Chondrocyte (in vitro differentiated cells): ENCODE measurements at places on chromosomes 4 and X. TPM values are rescaled to one million over a fixed set of nuclear protein-coding genes. Genes with fewer than 3 reads are reported as not detected.

MFAP3L gene
- total RNA-seq, result 6.8 to 19.4 TPM (median 13.1 TPM) in 3 replicates

DGKK gene
- total RNA-seq, result not detected in 3 replicates

AR gene
- 3.3 to 4.2 TPM (median 4.0 TPM) in 3 replicates for total RNA-seq

POLN gene
- 3.8 to 9.1 TPM (median 5.5 TPM) in 3 replicates for total RNA-seq

PPEF1 gene
- total RNA-seq, result 0.33 to 2.2 TPM (median 0.57 TPM) in 3 replicates

FBXL5 gene
- 54.4 to 110 TPM (median 56.9 TPM) in 3 replicates for total RNA-seq

NR0B1 gene
- not detected in 3 replicates for total RNA-seq

ENOPH1 gene
- total RNA-seq, result 32.2 to 33.6 TPM (median 33.1 TPM) in 3 replicates

S100P gene
- 0.95 to 1.1 TPM in 2 of 3 replicates, not detected in the other for total RNA-seq

HDAC8 gene
- 22.2 to 35.1 TPM (median 23.0 TPM) in 3 replicates for total RNA-seq

HTN3 gene
- not detected in 3 replicates for total RNA-seq

UBA1 gene
- total RNA-seq, result 299 to 312 TPM (median 311 TPM) in 3 replicates

OTC gene
- not detected in 3 replicates for total RNA-seq

FAM184B gene
- total RNA-seq, result 0.02 TPM in 1 of 3 replicates, not detected in the others

AMOT gene
- 7.1 to 9.5 TPM (median 7.9 TPM) in 3 replicates for total RNA-seq

ADH7 gene
- total RNA-seq, result not detected in 3 replicates

SH2D1A gene
- 0.82 TPM in 1 of 3 replicates, not detected in the others for total RNA-seq

DNA sequence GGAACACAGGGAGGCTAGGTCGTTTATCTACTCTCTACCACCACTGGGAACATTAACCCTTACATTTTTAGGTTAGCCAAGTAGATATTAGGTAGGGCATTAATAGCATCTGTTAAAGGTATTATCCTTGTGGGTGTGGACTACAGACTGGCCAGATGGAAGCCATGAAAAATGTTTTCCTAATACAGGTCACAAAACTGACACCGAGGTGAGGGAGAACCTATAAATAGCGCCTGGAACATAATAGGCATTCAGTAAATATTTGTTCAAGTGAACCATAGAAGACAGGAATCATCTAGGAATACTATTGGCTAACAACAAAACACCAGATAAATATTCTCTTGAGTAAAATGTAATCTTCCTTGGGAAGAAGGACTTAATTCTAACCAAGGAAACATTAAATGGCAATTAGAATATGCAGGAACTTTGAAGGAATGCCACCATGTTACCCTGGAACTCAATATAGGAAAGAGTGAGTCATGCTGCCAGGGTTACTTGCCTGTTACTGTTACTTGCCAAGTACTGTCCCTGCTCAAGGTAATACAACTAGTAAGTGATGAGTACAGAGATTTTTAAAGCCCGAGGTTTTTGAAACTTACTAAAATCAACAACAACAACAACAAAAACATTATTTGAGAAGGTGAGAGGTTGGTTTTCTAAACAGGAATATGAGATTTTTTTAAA lies 79.0 kb downstream of the SOX3 start:
- DNase-seq, result no peak

GRCh38 chr4:17814140-17814539 lies 3.4 kb downstream of the NCAPG start:
- DNase-seq, result no peak

- DNase-seq, result no peak
Measured at GRCh38 chr4:183770906-183771305, 111.8 kb downstream of the TRAPPC11 start.

- DNase-seq, result no peak
Measured at GRCh38 chr4:3730422-3731190, 35.6 kb upstream of the ADRA2C start.

- DNase-seq, result no peak
Measured at GRCh38 chr4:15920723-15921591, 17.6 kb downstream of the FGFBP1 start.

DNA sequence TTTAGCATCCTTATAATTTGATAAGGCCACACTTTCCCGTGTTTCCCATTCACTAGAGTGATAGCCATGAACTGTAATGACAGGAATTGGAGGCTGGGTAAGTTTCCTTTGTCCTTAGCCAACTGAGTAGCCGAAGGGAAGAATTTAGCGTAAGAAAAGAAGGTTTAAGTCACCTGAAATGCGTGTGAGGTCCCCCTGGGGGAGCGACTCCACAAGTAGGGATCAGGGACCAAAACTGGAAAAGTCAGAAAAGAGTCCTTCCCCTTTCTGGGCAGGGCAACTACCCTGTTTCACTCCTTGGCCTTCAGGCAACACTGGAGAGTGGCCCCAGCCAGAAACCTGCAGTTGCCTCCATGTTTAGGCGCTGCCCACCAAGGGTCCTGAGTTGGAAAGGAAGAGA lies 81.6 kb upstream of the MED14 start:
- DNase-seq, result no peak

- DNase-seq, result no peak
Measured at GRCh38 chr4:30856795-30857564, 136.8 kb downstream of the PCDH7 start.

GRCh38 chr4:137896221-137896737 lies 345.9 kb downstream of the SLC7A11 start:
- no peak for DNase-seq

DNA sequence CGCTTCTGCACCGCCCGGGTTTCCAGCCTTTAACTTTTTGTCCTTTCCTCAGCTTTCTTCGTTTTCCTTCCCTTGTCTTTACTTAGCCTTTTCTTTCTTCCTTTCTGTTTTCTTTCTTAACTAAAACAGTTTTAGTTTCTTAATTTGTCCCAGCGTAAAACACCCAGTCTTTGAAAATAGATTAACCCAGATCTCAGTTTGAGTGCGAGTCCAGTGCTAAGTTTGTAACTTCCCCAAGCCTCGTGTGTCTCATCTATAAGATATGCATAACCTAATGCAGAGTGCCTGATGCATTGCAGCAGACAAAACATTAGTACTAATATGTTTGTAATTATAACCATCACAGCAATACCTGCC lies 460 bp upstream of the GEMIN8 start:
- no peak for DNase-seq

DNA sequence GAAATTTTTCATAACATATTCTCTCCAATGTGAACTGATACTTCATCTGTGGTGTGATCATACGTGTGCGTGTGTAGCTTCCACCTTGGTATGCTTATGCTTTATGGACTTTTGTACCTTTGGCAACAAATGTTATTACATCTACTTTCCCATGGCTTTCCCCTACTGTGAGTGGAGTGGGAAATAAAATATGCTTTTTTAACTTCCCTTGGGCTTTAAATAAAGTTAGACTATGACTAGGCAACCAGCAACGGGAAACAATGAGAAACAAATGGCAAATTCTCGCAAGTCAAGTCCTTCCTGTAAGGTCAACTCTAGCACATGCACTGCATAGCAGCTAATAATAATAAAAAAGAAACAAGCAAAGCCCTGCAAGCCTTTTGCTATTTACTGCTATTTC lies 205.0 kb upstream of the PDE5A start:
- no peak for DNase-seq

DNA sequence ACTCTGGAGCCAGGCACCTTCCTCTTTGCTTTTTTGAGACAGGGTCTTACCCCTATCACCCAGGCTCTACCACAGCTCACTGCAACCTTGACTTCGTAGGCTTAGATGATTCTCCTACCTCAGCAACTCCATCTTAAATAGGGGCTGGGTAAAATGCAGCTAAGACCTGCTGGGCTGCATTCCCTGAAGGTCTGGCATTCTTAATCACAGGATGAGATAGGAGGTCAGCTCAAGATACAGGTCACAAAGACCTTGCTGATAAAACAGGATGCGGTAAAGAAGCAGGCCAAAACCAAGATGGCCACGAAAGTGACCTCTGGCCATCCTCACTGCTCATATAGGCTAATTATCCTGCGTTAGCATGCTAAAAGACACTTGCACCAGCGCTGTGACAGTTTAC lies 770.8 kb upstream of the PRKX start:
- no peak for DNase-seq

DNA sequence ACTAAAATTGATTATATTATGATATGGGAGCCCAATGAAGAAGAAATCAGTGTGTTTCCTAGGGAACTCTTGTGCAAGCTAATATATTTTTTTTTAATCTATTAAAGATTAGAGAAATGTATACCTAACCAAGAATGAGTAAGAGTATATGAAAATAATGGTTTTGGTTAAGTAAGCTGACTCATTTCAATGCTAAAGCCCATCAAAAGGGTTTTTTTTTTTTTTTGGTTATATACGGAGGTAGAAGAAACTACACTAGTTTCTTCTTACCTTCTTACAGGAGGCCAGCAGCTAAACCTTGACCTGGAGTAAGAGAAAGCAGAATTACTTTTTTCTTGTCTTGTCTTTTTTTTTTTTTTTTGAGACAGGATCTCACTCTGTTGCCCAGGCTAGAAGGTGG lies 27.5 kb downstream of the RUFY3 start:
- DNase-seq, result no peak

- DNase-seq, result no peak
Measured at GRCh38 chrX:7111518-7111917, 36.0 kb upstream of the STS start.

GRCh38 chrX:41350976-41351569 lies 17.1 kb downstream of the DDX3X start:
- DNase-seq, result no peak

- DNase-seq, result no peak
Measured at GRCh38 chr4:91997045-91997444, 306.7 kb upstream of the GRID2 start.

DNA sequence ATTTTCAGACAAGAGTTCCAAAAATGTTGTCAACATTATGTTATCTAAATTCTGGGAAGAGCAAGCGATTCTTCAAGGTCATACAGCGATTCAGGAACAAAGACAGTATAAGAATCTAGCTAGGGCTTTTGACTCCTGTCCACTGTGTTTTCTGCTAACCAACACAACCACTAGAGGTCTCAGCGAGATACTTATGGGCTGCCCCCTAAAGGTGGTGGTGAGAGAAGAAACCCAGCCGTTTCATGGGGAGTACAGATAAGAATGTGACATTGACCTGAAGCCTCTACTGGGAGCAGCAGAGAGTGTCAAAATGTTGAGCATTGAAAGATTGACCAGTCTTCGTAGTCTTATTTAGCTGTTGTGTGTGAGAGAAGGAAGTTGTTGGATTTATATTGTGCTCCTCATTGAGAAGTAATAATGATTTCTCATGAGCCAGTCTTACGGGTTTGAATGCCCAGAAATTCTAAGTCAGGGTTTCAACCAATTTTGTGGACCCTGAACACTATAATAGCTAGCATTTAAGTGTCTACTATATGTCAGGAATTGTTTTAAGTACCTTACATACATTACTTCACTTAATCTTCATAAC lies 168.3 kb downstream of the SPRY1 start:
- DNase-seq, result no peak

- DNase-seq, result no peak
Measured at GRCh38 chr4:37953620-37954293, 6.4 kb upstream of the PTTG2 start.

- DNase-seq, result no peak
Measured at GRCh38 chr4:184028561-184029374, 123.7 kb downstream of the STOX2 start.

DNA sequence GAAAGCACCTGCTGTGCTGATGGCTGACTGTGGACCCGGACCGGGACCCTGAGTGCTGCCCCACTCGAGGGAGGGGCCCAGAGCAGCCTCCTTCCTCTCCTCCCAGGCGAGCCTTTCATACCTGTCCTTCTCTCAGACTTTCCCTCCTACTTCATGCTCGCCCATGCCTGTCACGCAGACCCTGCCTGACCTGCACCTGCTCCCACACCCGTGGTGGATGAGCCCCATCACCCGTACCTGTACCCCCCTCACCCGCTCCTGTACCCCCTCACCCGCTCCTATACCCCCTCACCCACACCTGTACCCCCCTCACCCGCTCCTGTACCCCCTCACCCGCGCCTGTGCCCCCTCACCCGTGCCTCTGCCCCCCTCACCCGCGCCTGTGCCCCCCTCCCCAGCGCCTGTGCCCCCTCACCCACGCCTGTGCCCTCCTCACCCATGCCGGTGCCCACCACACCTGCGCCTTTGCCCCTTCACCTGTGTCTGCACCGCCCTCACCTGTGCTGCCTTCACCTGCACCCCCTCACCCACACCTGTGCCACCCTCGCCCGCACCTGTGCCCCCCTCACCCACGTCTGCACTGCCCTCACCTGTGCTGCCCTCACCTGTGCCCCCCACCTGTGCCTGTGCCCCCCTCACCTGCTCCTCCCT lies 5.8 kb downstream of the MAEA start:
- no peak for DNase-seq

- no peak for DNase-seq
Measured at GRCh38 chrX:69000877-69001276, 164.4 kb downstream of the PJA1 start.

DNA sequence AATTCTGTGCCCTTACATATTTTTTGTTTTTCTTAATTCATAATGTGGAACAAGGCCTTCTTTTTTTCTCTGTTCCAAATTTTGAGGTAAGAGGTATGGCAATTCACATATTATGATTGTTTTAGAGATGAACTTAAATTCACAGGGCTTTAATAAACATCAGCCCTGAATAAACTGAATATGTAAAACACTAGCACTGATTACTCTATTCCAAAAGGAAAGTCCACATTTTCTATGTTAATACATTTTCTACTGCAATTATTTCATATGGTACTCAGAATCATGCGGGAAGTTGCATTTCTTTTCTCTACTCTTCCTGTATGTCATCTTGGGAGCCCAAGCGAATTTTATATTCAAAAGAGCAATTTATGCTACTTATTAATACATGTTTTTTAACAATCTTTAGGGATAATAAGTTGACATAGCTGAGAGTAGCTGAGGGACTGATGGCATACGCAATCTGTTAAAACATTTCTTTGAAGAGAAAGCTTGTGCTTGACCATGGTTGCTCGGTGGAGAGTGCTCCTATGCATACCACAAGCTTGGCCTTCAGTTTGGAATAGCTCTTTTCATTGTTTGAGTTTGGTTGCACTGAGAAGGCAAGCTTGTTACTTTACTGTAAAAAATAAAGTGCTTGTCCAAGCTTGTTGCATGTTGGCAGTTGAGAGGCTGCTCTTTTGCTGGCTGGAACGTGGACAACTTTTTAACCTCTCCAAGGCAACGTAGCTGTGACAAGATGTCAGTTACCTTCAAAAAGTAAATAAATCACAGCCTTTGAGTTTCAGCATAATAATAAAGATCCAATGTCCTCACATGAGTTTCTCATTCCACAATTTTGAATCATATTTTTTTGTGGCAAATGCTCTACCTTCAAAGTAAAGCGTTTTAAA lies 196.3 kb upstream of the SPRY1 start:
- DNase-seq, result no peak

DNA sequence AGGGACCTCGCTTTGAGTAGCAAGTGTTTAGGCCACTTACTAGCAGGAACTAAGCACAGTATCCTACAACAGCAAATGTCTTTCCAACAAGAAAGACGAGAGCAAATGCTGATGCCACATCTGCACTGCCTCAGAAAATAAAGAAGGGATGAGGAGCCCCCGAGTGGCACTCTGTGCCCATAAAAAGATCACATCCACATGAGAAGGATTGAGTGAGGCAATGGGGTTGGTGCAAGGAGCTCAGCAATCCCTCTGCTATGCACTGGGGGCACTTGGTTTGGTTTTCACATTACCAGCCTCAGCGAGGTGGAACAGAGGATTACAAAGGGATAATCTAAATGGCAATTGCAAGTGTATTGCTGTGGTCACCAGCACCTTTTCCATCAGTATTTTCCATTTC lies 252.8 kb upstream of the SLC7A11 start:
- no peak for DNase-seq

- DNase-seq, result no peak
Measured at GRCh38 chr4:6104541-6105130, 86.4 kb upstream of the C4orf50 start.
